SK-N-MC (cell line): ENCODE measurements at places on chromosomes 11 and 22.
A peak's percentile ranks its signal among the peaks of the same experiment; 100 is the strongest.

- no peak for DNase-seq
These were observed 70.8 kb downstream of the BLID start for GRCh38 chr11:122045181-122045586.

DNA sequence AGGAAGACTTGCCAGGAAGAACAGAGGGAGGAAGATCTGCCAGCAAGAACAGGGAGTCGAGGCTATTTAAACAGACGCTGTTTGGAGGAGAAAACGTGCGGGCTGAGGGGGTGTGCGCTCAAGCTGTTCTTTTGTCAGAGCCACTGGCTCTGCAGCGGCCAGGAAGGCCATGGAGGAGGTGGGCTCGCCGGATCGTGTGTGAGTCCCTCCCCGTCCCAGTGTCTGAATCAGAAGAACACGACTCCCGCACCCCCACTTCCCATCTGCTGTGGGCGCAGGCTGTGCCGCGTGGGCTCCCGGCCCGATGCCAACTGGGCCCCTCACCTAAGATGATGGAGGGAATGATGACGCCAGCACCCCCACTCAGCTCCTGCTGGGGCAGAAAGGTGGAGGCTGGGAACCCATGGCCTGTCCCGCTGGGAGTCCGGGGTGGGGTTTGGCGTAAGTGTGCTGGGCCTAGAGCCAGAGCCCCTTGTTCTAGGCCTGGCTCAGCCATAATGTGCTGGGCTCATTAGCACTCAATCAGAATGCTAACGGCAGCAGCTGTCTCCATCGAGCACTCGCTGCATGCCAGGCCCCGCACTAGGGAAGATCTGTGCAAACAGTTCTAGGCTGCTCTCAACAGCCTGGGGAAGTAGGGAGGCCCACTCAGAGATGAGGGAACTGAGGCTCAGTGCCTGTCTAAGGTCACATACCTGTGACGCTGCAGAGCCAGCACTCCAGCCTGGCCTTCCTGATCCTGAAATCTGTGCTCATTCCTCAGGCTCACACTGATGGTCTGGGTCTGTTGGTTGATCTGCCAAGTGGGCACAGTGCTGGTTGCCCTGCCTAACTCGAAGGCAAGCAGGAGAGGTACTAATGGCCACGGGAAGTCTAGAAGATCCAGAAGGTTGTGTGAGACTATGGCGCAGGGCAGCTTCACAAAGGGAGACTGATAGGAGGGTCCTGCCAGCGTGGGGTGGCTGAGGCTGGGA is 11.5 kb downstream of the NPTXR start:
- no peak for DNase-seq

- DNase-seq = no peak
These were observed 138.0 kb downstream of the FCHSD2 start for GRCh38 chr11:73004088-73004487.

- DNase-seq = no peak
These were observed 703.3 kb upstream of the ANO5 start for GRCh38 chr11:21489416-21490115.

DNA sequence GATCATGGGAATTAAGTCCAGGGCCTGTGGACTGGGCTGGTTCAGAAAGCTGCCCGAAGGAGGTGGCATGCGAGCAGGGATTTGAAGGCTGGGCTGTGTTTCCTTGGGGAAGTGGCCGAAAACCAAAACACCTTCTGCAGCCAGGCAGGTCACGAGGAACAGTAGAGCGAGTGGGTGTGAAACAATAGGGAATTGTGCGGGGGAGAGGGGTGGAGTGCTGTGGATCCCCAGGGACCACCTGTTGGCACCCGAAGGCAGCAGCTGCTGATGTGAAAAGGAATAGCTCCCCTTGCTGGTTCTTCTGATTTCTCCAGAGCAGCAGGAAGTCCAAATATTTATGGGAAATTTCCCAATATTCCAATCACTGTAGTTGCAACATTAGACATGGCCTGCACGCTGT is 24.6 kb downstream of the TP53I11 start:
- DNase-seq = no peak

DNA sequence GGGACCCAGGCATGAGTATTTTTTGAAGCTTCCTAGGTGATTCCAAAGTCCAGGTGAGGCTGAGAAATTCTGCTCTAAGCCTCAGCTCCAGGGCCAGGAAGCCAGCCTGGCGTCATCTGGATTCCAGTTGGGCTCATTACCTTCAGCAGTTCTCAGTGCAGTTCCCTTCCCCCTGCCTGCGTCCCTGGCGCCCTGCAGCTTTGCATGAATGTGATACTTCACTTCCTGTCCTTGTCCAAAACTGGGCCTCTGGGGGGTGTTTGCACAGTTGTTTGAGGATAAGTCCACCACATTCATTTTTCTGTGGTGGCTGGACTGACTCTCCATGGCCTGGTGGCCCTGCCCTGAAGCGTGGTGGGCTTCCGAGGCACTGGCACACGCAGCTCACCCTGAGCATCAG is 98.1 kb downstream of the TENM4 start:
- no peak for DNase-seq

GRCh38 chr11:64458997-64459396 is 100.0 kb downstream of the RPS6KA4 start:
- no peak for DNase-seq

- DNase-seq = no peak
These were observed 53.1 kb upstream of the B3GAT1 start for GRCh38 chr11:134464981-134465730.

DNA sequence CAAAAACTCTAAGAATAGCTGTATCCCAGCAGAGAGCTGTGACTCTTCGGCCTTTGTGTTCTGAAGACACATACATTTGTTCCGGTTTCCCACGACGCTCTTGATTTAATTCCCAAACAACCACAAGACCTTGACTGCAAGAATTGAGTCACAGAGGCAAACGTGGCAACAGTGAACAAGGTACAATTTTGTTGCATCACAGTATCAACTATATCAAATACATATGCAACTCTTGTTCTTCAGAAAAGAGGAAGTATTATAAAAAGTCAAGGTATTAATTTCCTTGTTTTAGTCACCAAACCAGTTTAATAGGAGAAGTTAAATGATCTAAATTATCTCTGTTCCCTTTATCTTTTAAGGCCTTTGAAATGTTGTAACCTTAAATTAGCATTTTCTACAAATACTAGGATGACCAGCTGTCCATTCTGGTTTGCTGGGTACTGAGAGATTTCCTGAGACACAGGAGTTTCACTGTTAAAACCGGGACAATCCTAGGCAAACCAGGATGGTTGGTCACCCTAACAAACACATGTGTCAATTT is 11.1 kb downstream of the HPS5 start:
- DNase-seq = no peak

- no peak for DNase-seq
These were observed 178.7 kb upstream of the CADM1 start for GRCh38 chr11:115682888-115683287.

GRCh38 chr22:40224702-40225101 is 47.0 kb downstream of the TNRC6B start:
- no peak for DNase-seq

- no peak for DNase-seq
These were observed 10.7 kb downstream of the SERPINH1 start for GRCh38 chr11:75572744-75573143.

DNA sequence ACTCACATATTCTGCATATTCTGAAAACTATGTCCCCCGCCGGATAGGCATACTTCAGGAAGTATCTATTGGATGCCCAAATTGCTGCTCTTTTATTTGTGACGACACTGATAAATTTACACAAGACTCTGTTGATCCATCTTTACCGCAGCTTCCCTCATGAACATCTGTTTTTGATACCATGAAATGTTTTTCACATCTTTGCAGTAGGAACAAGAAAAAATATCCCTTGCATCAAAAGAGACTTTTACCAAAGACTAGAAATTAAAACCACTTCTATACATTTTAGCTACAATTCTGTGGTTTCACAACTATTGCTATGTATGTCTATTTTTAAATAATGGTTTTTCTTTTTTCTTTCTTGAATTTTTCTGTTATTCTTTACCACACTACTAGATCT is 15.3 kb downstream of the POU2AF2 start:
- DNase-seq = peak; percentile 81

- DNase-seq = no peak
These were observed 124.7 kb downstream of the CADM1 start for GRCh38 chr11:115379528-115379927.

GRCh38 chr11:75286826-75287465 is 46.4 kb downstream of the TPBGL start:
- no peak for DNase-seq

DNA sequence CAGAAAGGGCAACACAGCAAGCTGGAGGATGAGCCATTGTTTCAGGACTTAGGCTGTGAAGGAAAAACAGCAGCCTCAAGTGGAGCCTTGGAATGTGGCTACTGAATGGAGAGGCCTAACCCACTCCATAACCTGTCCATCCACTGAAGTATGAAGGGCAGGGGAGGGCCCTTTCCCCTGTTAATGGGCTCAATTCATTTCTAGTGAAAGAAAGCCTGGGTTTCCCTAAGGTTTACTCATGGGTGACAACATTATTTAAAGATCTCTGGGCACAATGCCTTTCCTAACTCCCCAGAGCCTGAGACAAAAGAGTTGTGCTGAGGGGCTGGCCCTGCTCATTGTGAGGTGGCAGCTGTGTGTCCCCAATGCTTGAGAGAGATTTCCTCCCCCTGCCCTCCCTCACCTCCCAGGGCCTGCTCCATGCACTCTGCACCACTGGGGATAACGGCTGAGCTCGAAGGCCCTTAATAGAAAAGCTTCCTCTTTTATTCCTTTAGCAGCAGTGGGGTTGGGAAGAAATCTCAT is 83.8 kb downstream of the ME3 start:
- no peak for DNase-seq

- DNase-seq = no peak
These were observed 102.4 kb upstream of the FSHB start for GRCh38 chr11:30128269-30128932.

DNA sequence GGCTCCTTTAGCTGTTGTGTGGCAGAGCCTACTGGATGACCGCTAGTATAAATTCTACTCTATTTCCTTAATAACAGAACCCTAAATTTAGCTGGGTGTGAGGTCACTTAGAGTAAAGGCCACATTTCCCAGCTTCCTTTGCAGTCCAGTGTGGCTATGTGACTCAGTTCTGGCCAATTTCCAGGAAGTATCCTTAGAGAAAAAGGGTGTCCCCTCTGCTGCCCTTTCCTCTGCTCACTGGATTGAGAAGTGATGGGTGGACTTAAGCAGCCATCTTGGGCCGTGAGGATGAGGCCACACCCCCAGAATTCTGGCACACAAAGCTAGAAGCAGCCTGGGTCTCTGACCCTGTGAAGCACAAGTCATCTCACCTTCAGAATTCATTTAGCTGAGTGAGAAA is 11.7 kb upstream of the RASD2 start:
- DNase-seq = no peak

GRCh38 chr22:42292732-42293520 is 22.5 kb upstream of the TCF20 start:
- no peak for DNase-seq

GRCh38 chr11:7858006-7858405 is 61.3 kb upstream of the OR5P2 start:
- DNase-seq = no peak

DNA sequence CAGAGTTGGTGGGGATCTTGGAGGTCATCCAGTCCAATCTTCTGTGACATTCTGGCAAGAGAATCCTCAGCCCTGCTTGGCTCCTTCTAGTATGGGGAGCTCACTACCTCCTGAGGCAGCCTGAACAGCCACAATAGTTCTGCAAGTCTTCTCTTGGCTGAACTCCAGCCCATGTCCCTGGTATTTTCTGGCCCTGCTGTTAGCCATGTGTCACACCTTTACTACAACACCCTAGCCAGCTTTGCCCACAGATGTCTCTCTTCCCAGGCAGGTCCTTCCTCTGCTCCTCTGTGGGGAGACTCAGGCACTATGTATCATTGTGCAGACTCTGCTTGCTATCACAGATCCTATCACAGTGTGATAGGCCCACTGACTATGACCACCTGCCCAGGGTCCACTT is 297.7 kb downstream of the CTTN start:
- DNase-seq = no peak

DNA sequence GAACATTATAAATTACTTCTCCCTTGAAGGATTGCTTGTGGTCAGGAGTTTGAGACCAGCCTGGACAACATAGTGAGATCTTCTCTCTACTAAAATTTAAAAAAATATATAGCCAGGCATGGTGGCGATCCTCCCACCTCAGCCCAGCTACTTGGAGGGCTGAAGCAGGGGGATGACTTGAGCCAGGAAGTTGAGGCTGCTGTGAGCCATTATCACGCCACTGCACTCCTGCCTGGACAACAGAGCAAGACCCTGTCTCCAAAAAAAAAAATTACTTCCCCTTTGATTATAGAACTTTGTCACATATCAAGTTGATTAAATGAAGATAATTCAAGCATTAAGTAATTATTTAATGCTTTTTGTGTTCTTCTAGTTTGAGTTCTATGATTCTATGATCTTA is 65.1 kb upstream of the PRODH start:
- DNase-seq = no peak

- no peak for DNase-seq
These were observed 53.0 kb downstream of the LHFPL7 start for GRCh38 chr22:24893341-24894070.

- no peak for DNase-seq
These were observed 4.9 kb downstream of the KCNQ1 start for GRCh38 chr11:2449548-2450320.

- DNase-seq = no peak
These were observed 210.7 kb downstream of the TBC1D22A start for GRCh38 chr22:46972901-46973831.

- DNase-seq = no peak
These were observed 48.6 kb upstream of the OLFML1 start for GRCh38 chr11:7436657-7437056.

DNA sequence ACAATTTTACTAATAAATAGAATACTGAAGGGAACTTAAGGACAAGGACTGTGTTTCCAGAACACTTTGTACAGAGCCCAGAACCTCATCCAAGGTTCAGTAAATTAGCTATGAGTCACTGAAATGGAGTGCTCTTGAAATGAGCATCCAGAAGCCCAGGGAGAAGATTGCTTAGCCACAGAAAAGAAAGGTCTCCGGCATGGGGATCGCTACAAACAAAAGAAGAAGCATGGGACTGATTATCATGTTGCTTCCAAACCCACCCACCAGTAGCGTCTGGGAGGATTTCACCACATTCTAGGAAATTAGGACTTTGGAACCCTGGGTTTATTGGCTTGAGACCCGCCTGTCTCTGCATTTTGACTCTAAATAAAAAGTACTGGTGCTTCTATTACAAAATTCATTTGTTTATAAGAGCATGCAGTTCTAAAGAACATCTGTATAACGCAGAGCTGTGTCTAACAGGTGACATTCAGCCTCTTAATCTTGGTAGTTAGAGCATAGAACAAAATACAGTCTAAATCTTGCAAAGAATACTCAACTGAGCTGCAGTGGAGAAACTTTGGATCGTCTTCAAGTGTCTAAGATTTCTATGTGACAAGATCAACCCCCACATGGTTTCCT is 35.9 kb upstream of the SESN3 start:
- no peak for DNase-seq

DNA sequence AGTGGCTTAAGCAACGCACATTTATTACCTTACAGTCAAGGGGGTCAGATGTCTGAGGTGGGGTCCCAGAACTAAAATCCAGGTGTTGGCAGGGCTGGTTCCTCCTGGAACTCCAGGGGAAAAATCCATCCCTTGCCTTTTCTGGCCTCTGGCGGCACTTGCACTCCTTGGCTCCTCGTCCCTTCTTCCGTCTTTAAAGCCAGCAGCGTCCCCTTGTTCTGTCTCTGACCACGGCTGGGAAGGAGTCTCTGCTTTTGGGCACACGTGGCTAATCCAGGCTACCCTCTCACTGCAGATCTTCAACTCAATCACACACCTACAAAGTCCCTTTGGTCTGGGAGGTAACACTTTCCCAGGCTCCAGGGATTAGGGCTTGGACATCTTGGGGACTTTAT is 73.5 kb upstream of the WNT7B start:
- no peak for DNase-seq

GRCh38 chr22:28229566-28230485 is 310.8 kb upstream of the PITPNB start:
- DNase-seq = no peak
